Activated gamma-delta T cell treated with anti-CD3 and anti-CD28 coated beads, Interleukin-2, amount 50 U/mL, for 16 hours (primary cell): ENCODE measurements at places on chromosomes 4 and X.

DNA sequence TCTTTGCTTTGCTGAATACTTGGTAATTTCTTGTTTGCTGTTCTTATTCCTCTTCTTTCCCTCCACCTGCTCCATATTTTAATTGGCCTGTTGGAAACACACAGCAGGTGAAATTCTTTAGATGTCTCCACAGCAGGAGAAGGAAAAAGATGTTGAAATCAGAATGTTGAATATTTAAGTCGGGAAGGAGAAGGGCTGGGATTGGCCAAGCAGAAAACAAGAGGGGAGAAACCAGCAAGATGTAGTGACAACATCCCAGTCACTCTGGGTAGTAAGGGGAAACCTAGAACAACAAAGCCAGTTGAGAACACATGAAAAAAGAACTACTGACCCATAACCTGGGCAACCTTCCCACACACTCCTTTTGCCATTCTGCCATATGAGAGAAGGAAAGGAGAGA lies 37.3 kb upstream of the STAG2 start:
- DNase-seq = no peak

DNA sequence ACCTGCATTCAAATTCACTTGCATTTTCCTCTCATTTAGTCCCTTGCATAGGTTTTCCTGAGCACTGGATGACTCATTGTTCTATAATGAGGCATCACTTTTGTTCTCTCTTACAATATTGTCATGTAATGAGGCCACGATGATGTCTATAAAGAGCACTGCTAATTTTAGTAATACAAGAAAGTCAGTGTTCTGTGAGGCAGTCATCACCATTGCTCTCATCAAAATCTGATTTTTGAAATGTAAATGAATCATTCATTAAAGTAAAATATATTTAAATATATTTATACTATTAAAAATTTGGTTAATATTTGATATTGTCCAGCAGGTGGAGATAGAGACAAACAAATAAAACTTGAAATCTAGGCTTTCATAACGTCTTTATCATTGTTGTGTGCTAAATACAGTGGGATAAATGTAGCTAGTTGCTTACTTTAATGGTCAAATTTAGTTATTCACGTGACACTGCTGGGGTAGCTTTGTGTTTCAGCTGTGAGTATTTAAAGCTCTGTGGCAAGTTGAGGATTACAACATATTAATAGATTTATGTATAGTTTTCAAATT lies 15.4 kb downstream of the HMGB2 start:
- DNase-seq = no peak

DNA sequence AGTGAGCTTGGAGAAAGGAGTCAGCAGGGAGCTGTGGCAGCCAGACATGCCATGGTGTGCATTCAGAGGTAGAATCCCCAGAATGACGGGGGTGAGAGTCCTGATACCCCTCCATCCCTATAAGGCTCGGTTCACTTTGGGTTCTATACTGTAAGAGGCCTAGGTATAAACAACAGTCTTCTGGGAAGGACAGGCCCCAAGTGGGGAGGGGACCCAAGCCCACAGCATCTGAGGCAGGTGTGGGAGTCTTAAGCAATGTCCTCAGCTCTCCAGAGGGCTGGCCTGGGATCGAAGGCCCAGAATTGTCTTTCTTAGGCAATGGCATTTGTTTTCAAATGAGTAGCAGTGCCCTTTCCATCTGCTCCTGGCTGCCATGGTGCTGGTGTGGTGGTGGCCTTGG lies 50.2 kb upstream of the MAMLD1 start:
- DNase-seq = no peak

- DNase-seq = no peak
These were observed 45.0 kb downstream of the SLC9A7 start for GRCh38 chrX:46713672-46714490.

DNA sequence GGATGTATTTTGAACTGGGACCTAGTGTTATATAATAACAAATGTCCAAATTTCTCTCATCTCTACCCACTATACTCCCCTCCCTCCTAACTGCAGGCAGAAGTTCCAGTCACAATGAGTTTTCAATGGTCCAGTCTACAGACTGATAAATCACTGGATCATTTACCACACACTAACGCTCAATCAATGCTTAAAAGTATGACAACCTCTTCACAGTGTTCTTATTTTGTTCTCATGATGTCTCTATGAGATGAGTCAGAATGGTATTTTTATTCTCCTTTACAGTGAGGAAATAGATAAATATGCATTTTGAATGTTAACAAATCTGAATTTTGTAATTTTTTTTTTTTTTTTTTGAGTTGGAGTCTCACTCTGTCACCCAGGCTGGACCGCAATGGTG lies 83.7 kb upstream of the ETNPPL start:
- DNase-seq = no peak

DNA sequence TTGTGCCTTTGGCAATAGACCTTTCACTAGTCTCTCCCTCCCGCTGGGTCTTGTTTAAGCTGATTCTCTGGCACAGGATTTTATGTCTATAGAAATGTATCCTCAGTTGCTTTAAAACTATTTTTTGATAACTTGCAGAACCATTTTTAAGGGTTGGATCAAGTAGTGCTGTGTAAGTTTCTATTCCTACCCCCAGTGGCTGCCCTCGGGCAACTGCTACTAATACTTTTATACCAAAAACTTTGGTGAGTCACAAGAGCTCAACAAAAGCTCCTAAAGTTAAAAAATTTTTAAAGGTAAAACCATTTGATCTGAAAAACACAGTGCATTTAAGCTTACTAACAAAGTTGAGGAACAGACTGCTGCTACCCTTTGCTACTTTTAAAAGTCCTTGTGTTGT lies 1460.6 kb upstream of the PCDH7 start:
- DNase-seq = no peak

DNA sequence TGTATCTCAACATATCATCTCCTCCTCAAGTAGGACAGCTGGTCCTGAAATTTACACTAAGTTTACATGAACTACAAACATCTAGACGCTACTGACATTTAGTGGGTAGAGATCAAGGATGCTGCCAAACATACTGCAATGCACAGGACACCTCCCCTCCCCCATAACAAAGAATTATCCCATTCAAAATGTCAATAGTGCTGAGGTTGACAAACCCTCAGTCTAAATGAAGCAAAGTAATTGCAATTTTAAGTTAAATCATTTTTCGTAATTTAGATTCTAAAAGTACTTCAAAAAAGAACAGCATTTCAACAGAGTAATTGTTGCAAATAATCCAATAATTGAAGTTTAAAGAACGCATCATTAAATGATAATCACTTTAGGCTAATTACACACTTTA lies 1.2 kb downstream of the PRMT9 start:
- no peak for DNase-seq

- no peak for DNase-seq
These were observed 279.2 kb downstream of the NR3C2 start for GRCh38 chr4:148162991-148163390.

GRCh38 chr4:150986085-150986484 lies 29.0 kb downstream of the LRBA start:
- no peak for DNase-seq

- no peak for DNase-seq
These were observed 14.1 kb downstream of the CD99 start for GRCh38 chrX:2705046-2705832.

DNA sequence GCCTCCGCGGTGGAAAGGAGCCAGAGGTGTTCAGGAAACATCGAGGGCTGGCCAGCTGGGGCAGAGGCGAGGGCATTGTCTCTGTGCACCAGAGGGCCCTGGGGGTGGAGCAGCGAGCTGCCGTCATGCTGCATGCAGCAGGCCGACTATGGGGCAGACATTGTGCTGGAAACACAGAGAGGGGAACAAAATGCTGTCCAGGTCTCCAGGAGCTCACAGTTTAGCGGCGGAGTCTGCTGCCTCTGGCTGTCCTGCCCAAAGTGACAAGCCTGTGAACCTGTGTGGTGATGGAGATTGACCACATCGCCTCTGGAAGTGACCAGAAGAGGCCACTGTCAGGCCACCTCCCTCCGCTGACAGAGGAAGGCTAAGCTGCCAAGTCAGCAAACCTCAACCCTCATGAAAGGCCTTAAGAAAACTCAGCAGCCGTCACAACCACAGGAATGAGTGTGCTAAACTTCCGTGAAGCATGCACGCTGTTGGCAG lies 20.1 kb upstream of the SASH3 start:
- DNase-seq = peak; percentile 40

DNA sequence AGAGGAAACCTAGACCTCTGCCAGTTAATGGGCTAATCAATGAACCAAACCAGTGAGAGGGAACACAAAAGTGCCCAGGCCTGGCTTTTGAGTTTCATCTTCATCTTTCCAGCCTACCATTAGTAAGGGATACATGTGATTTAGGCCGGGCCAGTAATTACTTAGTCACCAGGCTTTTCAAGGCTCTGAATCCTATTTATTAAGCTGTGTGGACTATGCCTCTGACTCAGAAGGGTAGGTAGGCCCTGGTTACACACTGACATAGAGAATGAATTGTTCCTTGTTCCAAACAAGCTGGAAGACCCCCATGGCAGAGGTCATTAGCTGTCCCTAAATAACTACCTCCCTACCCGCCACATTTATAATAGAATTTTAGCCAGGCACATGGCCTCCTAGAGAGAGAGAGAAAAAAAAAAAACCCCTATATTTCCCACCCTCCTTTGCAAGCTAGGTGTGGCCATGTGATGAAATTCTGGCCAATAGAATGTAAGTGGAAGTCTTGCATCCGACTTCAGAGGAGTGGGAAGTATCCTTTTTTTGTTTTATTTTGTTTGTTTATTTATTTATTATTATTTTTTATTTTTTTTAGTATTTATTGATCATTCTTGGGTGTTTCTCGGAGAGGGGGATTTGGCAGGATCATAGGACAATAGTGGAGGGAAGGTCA lies 112.3 kb upstream of the BCOR start:
- no peak for DNase-seq

DNA sequence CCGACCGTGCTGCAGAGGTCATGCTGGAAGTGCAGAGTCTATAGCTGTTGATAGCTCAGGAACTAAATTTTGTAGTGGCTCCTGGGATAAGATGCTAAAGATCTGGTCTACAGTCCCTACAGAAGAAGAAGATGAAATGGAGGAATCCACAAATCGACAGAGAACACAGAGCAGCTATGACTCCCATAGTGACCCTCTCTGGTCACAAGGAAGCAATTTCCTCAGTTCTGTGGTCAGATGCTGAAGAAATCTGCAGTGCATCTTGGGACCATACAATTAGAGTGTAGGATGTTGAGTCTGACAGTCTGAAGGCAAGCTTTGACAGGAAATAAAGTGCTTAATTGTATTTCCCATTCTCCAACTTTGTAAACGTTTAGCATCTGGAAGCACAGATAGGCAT lies 8.8 kb downstream of the MANBA start:
- DNase-seq = no peak

- no peak for DNase-seq
These were observed 49.5 kb downstream of the ZNF718 start for GRCh38 chr4:173666-174314.

DNA sequence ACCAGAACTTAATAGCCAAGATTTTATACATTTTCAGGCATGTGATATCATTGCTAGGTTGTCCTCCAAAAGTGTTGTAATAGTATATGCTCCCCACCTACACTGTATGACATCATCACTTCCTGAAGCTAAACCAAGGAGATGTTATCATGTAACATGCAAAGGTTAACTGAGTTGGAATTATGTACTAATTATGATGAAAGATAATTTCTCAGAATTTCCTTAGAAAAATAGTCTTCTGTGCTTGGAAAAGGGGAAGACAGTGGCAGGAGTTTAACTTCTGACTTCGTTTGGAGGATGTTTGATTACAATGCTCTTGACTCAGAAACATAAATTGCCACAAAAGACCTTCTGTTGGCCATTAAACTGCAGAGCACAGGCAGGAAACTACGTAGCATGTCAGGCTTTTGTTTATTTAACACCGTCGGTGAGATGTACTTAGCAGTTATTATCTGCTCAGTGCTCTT lies 83.6 kb upstream of the GUCY1A1 start:
- DNase-seq = no peak

DNA sequence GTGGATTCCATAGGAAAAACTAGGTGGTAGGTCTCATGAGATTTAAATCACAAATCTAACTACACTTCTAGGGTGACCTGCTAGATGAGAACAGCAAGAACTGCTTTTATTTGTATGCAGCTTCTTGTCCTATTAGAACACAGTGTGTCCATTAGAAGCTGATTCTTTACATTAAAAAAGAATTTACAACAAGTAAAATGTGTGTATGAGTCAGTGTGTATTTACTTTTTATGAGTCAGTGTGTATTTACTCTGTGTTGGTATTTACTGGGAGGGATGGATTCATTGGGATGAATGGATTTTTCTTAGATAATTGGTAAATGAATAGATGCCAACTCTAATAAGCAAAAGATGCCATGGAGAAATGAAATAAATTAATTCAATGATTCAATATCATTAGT lies 40.6 kb upstream of the XPNPEP2 start:
- no peak for DNase-seq

- DNase-seq = no peak
These were observed 279.2 kb downstream of the QDPR start for GRCh38 chr4:17232566-17233253.

- DNase-seq = peak; percentile 12
These were observed 43.0 kb downstream of the CCDC158 start for GRCh38 chr4:76377911-76378310.

DNA sequence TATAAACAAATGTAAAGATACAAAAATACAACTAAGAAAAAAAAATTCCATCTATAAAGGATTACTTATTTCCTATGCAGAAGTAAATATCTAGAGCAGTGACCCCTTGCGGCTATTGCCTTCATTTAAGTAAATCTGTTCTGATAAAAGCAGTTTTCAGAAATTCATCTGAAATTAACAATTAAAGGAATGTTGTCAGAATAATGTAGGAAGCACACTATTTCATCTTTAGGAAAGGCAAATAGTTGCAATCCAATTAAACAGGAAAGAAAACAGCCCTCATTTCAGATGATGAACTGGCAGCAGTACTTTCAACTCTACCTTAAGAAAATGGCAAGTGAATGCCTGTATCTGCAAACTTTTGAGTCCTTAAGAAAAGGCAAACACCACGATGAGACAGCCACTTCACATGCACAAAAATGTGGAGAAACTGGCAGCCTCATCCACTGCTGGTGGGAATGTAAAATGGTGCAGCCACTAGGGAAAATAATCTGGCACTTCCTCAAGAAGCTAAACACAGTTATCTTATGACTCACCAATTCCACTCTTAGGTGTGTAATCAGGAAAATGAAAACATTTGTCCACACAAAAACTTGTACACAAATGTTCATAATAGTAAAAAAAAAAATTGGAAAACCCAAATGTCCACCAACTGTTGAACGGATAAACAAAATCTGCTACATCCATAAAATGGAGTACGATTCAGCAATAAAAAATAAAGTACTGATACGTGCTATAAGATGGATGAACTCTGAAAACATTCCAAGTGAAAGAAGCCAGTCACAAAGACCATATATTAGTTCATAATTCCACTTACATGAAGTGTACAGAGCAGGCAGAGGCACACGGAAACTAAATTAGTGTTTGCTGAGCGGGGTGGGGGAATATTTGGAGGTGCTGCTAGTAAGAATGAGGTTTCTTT lies 2.0 kb upstream of the THAP9 start:
- DNase-seq = no peak

- no peak for DNase-seq
These were observed 872.6 kb downstream of the FSTL5 start for GRCh38 chr4:161291222-161291621.
